ENCODE measurements at places on chromosomes 4 and X.

DNA sequence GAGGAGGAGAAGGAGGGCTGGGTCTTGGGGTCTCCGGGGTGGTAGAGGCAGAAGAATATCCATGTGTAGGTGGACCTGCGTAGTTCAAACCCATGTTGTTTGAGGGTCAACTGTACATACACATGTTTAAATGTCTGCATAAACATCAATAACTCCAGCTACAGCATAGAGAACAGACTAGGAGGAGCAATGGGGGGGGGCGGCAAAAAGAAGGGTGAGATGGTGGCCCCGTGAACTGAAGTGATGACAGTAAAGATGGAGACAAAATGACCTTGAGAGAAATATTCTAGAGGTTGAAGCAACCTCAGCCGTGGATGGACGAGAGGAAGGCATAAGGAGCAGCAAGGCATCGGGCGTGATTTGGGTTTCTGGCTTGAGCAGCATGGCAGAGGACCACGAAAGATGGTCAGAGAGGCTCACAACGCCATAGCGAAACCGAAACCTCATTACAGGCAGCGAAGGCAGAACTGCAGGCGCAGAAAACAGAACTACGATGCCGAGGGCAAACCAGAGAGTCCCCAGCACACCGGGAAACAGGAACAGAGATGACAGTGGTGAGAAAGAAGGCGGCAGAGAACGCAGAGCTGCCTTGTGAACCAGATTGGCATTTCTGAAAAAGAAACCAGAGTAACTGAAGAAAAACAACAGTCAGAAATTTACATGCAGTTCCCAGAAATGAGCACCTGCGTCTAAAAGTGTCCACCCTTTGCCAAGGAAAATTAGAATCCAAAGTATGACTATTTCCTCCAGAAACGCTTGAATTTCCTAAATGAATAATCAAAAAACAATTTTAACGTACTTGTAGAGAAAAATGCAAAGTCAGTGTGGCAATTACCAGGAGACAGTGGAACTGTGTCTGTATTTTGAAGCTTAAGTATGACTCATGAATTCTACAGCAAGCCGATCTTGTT, 50.3 kb upstream of the ENPP6 start:
- no peaks in the 10 kb centered on the region for H3K27me3 ChIP-seq
- H3K4me1 ChIP-seq: peaks cover 45% of the 10 kb centered on the region
- H3K27ac ChIP-seq: peak overlapping the region; percentile 97
- H3K36me3 ChIP-seq: no peaks in the 10 kb centered on the region

DNA sequence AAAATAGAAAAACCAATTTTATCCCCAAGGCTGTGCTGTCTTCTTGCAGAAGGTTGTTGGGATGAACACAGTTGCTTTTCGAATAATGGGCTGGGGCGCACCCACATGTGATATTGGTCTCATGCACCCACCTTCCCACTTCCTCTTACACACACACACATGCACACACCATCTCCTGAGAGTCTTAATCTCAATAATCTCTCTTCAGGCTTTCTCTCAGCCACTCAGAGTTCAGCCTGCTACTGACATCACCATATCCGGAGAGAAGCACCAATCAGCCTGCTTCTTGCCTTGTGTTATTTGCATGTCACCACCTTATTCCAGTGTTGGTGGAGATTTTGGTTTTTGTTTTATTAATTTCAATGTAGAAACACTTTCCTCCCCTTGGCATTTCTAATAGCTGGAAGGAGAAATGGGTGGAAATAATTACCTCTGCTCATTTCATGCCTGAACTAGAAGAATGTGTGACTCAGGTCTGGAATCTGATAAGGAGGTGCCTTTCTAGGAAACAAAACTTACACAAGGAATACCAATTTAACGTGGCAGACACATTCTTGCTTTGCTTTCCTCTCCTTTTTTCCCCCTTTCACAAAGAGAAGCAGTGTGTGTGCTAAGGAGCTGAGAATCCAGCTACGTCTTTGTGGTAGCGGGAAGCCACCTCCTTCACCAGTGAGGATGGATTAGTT, 400.2 kb downstream of the MID1IP1 start:
- DNase-seq: no peak
- H3K4me3 ChIP-seq: no peak overlapping the region
- H3K27me3 ChIP-seq: no peaks in the 10 kb centered on the region

DNA sequence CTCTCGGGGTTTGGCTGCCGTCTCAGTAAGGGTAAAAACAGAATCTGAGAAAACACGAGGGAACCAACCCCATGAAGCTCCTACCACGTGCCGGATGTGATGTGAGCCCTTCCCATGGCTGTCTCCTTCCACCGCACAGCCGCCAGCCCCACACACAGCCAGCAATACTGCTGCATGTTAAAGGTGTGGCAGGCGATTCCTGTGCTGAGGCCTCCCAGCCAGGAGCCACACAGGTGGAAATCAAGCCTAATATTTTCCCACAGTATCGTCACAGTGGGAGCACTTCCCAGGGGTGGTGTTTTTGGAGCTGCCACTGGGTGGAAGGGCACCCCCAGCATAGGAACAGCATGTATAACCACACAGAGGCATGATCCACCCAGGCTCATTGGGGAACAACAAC, 77.5 kb downstream of the SLC2A9 start:
- H3K27me3 ChIP-seq: no peaks in the 10 kb centered on the region
- H3K4me1 ChIP-seq: no peaks in the 10 kb centered on the region
- no peak overlapping the region for H3K4me3 ChIP-seq
- no peaks in the 10 kb centered on the region for H3K36me3 ChIP-seq

GRCh38 chr4:74583757-74584156, 138.8 kb downstream of the AREG start:
- no peak for DNase-seq
- no peaks in the 10 kb centered on the region for H3K27me3 ChIP-seq
- H3K27ac ChIP-seq: no peak overlapping the region
- no peaks in the 10 kb centered on the region for H3K36me3 ChIP-seq
- H3K4me3 ChIP-seq: no peak overlapping the region
- no peaks in the 10 kb centered on the region for H3K4me1 ChIP-seq
